ENCODE measurements at places on chromosomes 5 and 9. TPM values are rescaled to one million over a fixed set of nuclear protein-coding genes. Genes with fewer than 3 reads are reported as not detected.

BAAT gene
- 0.14 TPM for total RNA-seq

PIP5KL1 gene
- total RNA-seq = 5.7 TPM

GRCh38 chr5:138647261-138647788, 72.1 kb upstream of the HSPA9 start:
- no peak for DNase-seq

- DNase-seq = no peak
These were observed 122.3 kb downstream of the SLC24A2 start for GRCh38 chr9:19666575-19666974.

GRCh38 chr5:34045996-34046395, 3.0 kb upstream of the C1QTNF3 start:
- no peak for DNase-seq

Measured in MCF 10A (cell line).